ENCODE measurements at places on chromosomes 1 and 21. TPM values are rescaled to one million over a fixed set of nuclear protein-coding genes. Genes with fewer than 3 reads are reported as not detected.

- no peak for DNase-seq
These were observed 2.3 kb upstream of the MAP3K6 start for GRCh38 chr1:27368869-27369582.

GRCh38 chr1:244264163-244264562 lies 187.5 kb downstream of the ADSS2 start:
- no peak for DNase-seq

- no peak for DNase-seq
These were observed 775 bp downstream of the MMEL1 start for GRCh38 chr1:2632051-2632430.

DNA sequence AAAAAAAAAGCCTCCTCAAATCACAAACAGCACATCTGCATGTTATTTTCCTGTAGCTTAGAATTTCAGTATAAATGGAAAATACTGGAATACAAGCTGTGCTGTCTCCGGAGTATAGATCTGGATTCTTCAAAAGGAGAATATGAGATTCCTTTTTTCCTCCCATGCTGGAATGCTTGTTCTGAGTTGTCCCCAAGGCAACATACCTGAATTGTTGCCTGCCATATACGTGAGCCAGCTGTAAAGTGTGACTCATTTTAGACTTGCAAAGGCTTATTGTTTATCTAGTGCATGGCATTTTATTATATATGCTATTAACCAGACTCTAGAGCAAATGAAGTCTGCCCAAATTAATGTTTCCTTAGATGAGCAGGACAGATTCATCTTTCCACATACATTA lies 95.0 kb upstream of the C1orf105 start:
- no peak for DNase-seq

LHX8 gene
- not detected for total RNA-seq

CROCC gene
- total RNA-seq = 24.7 TPM
